ENCODE measurements at places on chromosomes 2 and 18. TPM values are rescaled to one million over a fixed set of nuclear protein-coding genes. Genes with fewer than 3 reads are reported as not detected.

Gene SERPINB11
- not detected for total RNA-seq

Gene UPP2
- not detected for total RNA-seq

- no peak overlapping the region for H3K4me3 ChIP-seq
- no peak for DNase-seq
- no peaks in the 10 kb centered on the region for H3K27me3 ChIP-seq
- H3K4me1 ChIP-seq = no peaks in the 10 kb centered on the region
- no peaks in the 10 kb centered on the region for H3K36me3 ChIP-seq
These were observed 320.1 kb downstream of the GBX2 start for GRCh38 chr2:235848055-235848454.

GRCh38 chr2:10964052-10964790 lies 52.5 kb downstream of the KCNF1 start:
- no peaks in the 10 kb centered on the region for H3K4me1 ChIP-seq
- H3K27me3 ChIP-seq = no peaks in the 10 kb centered on the region
- no peak overlapping the region for H3K4me3 ChIP-seq
- no peak overlapping the region for H3K27ac ChIP-seq
- no peak for DNase-seq

GRCh38 chr2:175599966-175600831 lies 401.9 kb downstream of the LNPK start:
- no peak overlapping the region for H3K4me3 ChIP-seq
- no peaks in the 10 kb centered on the region for H3K36me3 ChIP-seq
- no peak for DNase-seq
- no peak overlapping the region for H3K27ac ChIP-seq
- no peaks in the 10 kb centered on the region for H3K27me3 ChIP-seq

DNA sequence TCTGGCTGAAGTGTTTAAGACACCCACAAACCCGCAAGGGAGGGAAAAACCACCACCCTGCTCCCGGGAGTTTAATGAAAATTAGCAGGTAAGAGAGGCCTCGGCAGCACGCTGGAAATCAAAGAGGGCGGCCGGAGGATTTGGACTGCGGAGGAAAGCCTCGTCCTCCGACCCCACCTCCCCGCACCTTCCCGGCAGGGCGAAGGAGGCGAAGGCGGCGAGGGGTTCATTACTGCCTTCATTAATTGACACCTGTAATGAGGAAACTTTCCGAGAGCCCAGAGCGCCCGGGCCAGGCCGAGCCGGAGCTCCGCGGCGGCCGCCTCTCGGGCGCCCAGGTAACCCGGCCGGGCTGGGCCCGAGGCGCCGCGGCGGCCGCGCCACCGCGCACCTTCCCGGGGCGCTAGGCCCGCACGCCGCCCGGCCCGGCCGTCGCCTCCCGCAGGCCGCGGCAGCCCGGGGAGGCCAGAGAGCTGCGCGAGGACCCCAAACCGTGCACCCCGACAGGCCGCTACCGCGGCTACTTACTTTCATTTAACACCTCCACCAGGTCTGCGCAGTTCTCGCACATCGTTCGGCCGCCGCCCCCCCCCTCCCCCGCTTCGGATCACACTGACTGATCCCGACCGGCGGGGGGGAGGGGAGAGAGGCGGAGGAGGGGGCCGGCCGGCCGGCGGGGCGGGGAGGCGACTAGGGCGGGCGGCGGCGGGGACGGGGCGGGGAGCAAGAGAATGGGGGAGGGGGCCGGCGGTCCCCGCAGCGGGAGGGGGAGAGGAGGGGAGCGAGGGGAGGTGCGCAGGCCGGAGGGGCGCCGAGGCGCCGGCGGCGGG lies 550 bp downstream of the USP34 start:
- H3K4me1 ChIP-seq = peaks cover 33% of the 10 kb centered on the region
- H3K27me3 ChIP-seq = no peaks in the 10 kb centered on the region
- peak overlapping the region; percentile 82 for H3K27ac ChIP-seq
- no peak for DNase-seq
- H3K36me3 ChIP-seq = no peaks in the 10 kb centered on the region
- H3K4me3 ChIP-seq = peak overlapping the region; percentile 60

Gene NEB
- 0.29 TPM for total RNA-seq

Gene SERPINB2
- 1.7 TPM for total RNA-seq

DNA sequence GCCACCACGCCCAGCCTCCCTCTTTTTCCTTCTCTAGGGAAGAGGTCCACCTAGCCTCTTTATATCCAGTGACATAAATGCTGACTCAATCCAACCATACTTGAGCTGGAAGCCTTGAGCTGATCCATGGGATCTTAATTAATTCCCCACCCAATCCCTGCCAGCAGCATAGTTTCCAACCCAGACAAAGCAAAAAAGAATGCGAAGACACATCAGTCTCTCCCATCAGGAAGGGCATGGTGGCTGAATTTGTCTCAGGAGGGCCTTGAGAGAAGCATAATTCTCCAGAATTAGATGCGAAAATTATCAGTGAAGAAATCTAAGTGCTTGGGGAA lies 22.5 kb downstream of the CASP10 start:
- H3K4me1 ChIP-seq = peaks cover 28% of the 10 kb centered on the region
- no peak overlapping the region for H3K4me3 ChIP-seq
- DNase-seq = no peak
- H3K36me3 ChIP-seq = peaks cover 15% of the 10 kb centered on the region
- H3K27me3 ChIP-seq = no peaks in the 10 kb centered on the region

Gene SLC23A3
- total RNA-seq = 2.3 TPM

DNA sequence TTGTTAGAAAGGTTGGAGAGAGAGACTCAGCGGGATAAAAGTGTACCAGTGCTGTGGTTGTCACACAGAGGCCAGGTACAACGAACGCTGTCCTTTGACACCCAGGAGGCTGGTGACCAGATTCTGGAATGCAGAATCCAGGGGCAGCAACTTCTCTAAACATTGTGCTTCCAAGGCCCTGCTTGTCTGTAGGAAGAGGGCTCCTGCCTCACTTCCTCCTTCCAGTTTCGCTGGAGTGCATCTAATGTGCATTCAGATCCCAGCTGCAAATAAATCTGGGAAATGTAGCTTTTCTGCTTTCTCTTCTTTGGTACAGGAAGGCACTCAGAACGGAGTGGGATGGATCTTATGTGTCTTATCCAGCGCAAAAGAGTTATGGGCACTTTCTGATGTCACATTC lies 171.8 kb upstream of the ATP5MC3 start:
- no peak overlapping the region for H3K27ac ChIP-seq
- no peak overlapping the region for H3K4me3 ChIP-seq
- H3K36me3 ChIP-seq = no peaks in the 10 kb centered on the region

DNA sequence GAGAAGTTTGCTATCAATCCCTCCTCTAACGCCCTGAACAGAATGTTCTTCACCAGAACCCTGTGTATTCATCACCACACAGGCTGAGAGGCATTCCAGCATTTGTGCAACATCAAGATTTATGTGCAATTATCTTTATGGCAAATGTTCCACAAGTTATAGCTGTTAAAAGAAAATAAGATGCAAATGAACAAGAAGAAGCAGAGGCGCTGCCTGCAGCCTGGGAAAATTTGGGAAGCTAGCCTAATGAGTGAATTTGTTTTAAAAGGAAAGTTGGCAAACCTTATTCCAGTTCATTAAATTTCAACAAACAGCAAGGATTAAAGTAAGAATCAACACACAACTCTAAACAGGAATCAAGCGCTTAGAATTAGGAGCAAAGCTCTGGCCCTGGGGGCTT lies 5.3 kb downstream of the TPO start:
- H3K36me3 ChIP-seq = no peaks in the 10 kb centered on the region
- H3K27ac ChIP-seq = no peak overlapping the region
- H3K4me1 ChIP-seq = no peaks in the 10 kb centered on the region
- DNase-seq = no peak
- no peaks in the 10 kb centered on the region for H3K27me3 ChIP-seq
- H3K4me3 ChIP-seq = no peak overlapping the region

DNA sequence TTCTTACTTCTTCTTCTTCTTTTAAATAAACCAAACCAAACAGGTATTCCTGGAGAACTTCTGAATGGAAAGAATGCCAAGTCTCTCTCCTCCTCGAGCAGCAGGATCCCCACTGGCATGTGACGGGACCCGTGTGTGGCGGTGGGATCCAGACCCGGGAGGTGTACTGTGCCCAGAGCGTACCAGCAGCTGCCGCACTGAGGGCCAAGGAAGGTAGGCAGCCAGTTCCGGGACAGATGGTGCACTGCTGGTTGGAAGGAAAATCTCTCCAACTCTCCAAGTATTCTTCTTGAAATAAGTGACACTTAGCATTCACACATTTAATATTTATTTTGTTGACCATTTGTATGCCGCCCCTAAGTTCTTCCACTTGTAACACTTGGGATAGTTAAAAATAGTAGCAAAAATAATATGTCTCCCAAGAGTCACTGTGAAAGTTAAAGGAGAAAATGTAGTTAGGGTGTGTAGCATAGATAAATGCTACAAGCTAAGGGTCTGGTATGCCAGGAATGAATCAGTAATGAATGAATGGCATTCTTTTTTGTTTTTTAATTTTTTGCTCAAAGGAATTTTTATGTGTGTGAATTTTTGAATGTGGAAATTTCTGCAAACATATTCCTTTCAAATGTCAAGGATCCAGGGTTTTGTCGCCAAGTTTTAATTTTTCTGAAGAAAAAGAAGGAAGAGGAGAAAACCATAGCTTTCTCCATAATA lies 349.9 kb downstream of the THSD7B start:
- no peaks in the 10 kb centered on the region for H3K4me1 ChIP-seq
- H3K36me3 ChIP-seq = no peaks in the 10 kb centered on the region
- no peak overlapping the region for H3K4me3 ChIP-seq
- no peak for DNase-seq
- H3K27ac ChIP-seq = no peak overlapping the region

Gene FAM117B
- total RNA-seq = 6.4 TPM

Data from CD8-positive, alpha-beta memory T cell (primary cell).